ENCODE measurements at places on chromosomes 7 and 10.

DNA sequence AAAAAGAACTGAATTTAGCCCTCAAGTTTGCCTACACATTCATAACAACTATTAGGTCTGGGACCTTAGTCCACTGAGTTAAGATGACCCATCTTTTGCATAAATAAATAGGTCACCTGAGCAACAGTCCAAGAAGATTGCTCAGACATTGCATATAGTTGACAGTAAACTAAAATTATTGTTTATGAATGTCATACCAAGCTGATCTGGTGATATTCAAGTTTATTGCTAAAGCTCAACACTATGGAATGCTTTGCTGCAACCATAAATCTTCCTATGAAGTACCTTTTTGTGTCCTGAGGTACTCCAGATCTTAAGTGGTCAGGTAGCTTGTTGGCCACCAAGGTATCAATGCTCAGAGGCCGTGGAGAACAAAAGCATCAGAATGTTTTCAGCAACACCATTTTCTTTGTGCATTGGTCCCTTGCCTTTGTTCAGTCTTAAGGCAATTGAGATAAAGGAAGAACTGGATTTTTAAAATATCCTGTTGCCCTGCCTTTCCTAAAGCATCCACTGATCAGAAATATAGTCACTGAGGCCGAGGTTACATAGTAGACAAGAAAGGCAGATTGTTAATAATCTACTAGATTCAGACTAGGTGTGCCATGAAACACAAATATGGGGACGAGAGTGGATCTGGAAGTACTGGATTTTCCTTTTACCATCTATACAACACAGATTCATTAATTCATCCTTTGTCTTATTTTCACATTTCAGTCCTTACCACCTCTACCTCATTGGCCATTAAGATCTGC, 321.3 kb downstream of the PTEN start:
- DNase-seq = no peak

- DNase-seq = no peak
These were observed 661.7 kb upstream of the SORCS1 start for GRCh38 chr10:107826171-107826570.

GRCh38 chr7:117982071-117983055, 109.1 kb upstream of the CTTNBP2 start:
- peak; percentile 53 for DNase-seq

DNA sequence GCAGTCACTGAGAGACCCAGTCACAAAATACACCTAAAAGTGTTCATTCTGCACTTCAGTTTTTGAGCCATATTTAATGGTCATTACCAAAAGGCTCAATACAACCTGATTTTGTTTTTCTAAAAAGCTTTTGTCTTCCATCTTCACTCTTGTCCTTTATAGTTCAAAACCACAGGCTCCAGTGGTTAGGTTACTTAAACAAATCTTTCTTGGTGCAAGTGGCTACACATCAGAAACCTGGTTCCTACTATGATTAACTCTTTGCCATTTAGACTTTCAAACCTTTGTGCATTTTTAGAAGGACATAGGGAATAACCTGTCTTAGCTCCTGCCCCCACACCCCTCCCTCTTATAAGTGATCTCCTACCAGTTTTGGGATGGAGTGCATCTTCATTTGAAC, 135.8 kb downstream of the STRA8 start:
- no peak for DNase-seq

DNA sequence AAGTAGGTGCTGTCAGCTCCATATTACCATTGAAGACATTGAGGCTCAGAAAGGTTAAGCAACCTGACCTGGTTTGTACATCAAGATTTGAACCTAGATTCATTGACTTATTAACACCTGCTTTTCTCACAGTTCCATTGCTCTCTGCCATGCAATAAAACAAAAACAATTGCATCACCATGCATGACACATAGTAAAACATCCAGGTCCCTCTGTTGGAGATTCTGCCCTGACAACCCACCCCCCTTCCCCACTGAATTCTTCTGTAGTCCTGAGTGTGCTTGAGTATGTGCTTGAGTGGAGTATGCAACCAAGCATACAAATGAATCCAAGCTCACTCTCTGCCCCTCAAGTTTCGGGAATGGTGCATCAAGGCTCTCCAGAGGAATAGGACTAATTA, 6.0 kb upstream of the LMBR1 start:
- no peak for DNase-seq

- DNase-seq = no peak
These were observed 117.4 kb downstream of the ZNF365 start for GRCh38 chr10:62491597-62491996.

All from NCI-H2081 (cell line).